ENCODE measurements at places on chromosomes 11 and 22. TPM values are rescaled to one million over a fixed set of nuclear protein-coding genes. Genes with fewer than 3 reads are reported as not detected.

GRCh38 chr22:33787645-33788456 lies 132.4 kb downstream of the LARGE1 start:
- no peak for DNase-seq

Gene OVOL1
- total RNA-seq: not detected

GRCh38 chr11:76293189-76293631 lies 86.9 kb upstream of the WNT11 start:
- no peak for DNase-seq

Gene NELL1
- total RNA-seq: not detected
